Gastroesophageal sphincter (tissue), 4 donors: ENCODE measurements at places on chromosomes 16 and 17. TPM values are rescaled to one million over a fixed set of nuclear protein-coding genes. Genes with fewer than 3 reads are reported as not detected.

- no peak for ATAC-seq
Measured at GRCh38 chr17:83119987-83120864, 40.8 kb downstream of the METRNL start.

DNA sequence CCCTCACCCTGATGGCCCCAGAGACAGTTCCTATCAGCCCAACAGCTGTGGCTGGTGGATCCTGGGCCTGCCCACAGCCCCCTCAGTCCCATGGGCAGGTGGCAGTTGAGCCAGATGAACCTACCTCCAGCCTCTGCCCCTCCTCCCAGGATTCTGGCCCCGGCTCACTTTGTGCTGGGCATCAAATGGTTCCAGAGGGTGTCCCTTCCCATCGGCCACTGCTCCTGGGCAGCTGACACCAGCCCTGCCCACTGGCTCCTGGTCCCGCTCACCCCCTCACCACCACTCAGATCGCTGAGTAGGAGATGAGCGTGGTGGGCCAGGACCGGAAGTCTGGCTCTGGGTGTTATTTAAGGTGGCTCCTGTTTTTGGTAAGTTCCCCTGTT, 2.0 kb downstream of the TTYH2 start:
- no peak for ATAC-seq

The SLC6A2 gene
- total RNA-seq: 3.1 TPM

- no peak for ATAC-seq
Measured at GRCh38 chr17:39011907-39012468, 44.8 kb upstream of the FBXO47 start.

DNA sequence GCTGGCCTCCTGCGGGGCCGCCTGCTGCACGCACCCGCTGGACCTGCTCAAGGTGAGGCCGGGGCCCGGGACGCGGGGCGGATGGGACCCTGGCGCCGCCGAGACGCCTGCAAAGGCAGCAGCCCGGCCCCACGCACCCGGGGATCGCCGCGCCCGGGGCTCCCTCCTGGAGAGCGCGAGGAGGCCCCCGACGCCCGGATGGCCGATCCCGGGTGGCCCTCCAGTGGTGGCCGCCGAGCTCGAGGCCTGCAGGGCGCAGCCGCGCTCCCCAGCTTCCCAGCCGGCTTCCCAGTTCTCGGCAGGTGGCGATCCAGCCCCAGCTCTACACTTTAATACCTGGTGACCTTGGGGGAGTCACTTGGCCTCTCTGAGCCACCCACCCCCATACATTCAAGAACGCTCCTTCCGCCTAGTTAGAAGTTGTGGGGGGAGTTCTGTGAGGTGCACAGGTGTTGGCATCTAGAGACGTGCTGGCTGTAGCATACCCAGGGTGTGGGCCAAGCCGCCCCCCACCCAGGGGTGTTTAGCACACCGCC, 452 bp downstream of the SLC25A10 start:
- ATAC-seq: peak; percentile 38

GRCh38 chr16:20385844-20386832, 18.4 kb downstream of the PDILT start:
- no peak for ATAC-seq

DNA sequence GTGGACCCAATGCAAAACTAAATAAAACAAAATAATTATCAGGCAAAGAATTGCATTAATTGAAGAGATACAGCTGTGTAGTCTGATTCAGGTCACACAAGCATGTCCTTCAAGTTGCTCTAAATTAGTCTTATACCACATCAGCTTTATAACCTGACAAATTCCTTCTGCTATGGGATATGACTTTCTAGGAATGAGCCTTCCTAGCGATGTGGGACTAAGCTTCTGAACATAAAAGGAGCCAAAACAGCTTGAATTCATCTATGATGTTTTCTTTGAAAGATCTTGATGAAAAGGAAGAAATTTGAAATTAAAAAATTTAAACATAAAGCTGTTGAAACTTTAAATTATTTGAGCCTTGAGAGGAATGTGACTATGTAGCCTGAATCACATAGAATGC, 1409.1 kb downstream of the CDH11 start:
- no peak for ATAC-seq

DNA sequence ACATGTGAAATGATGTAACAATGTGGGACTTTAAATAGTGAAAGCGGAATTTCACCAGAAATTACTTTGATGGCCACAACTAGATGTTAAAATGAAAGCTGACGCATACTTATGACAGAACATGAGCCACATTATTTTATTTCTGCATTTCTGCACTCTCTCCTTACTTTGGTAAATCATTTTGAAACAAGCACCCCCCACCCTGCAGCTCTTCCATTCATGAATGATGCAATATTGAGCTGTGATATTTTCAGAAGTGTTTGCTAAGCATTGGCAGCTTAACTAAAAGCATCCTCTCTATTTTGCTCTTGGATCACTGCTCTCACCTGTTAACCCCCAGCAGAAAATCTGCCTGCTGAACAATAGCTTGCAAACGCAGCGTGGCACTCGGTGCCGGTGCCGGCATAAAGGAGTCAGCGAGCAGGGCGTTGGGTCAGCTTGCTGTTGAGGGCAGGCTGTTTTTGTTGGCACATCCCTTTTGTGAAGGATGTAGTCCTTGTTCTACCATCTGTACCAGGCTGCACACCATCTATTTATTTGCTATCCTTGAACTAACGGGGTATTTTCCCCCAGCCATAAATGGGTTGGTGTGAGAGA, 30.8 kb upstream of the CBLN1 start:
- no peak for ATAC-seq

GRCh38 chr17:78137392-78138203, 7.0 kb downstream of the TMC8 start:
- ATAC-seq: no peak

- no peak for ATAC-seq
Measured at GRCh38 chr16:70512456-70512855, 10.9 kb downstream of the COG4 start.

DNA sequence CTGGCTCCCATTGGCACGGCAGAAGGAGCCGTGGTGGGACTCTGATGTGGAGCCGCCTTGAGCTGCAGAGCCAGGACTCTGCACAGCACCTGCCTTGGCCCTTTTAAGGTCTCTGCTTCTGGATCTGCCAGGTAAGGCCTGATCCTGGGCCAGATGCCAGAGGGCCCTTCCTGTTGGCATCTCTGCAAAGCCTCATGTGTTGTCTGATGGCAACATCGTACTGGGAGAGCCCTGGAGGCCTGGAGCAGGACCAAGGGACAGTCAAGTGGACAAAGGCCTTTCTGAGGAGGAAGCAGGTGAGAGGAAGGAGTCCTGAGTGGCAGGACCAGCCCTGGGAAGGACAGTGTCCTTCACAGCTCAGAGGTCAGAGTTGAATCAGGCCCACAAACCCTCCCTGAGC, 26.1 kb downstream of the SOCS1 start:
- no peak for ATAC-seq

The GPRC5B gene
- 26.8 TPM for total RNA-seq
